Brain microvascular endothelial cell (primary cell): ENCODE measurements at places on chromosomes 3 and 15.
A peak's percentile ranks its signal among the peaks of the same experiment; 100 is the strongest.

GRCh38 chr15:69505956-69506556, 53.4 kb downstream of the RPLP1 start:
- no peak for DNase-seq

- DNase-seq, result no peak
These were observed 1.6 kb upstream of the IDH3A start for GRCh38 chr15:78147566-78147965.

- no peak for DNase-seq
These were observed 762.4 kb upstream of the DPPA4 start for GRCh38 chr3:110099711-110100110.

GRCh38 chr3:158712443-158712842, 19.8 kb downstream of the RARRES1 start:
- no peak for DNase-seq

DNA sequence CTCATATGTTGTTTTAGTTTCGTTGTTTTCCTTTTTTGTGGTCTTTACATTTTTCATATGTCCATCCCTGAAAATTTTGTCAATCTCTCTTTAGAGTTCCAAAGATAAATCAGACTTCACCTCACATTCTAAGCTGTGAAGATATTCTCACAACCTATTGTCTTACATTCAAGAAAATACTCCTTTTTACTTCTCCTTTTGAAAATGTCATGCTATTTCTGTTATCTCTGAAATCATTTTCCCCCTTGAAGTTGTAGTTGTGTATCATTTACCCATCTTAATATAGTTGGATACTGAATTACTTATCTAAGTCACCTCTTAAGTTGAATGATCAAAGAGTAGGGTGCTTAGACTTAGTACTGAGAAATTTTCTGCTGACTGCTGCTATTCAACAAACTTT, 74.3 kb downstream of the DCUN1D1 start:
- no peak for DNase-seq

DNA sequence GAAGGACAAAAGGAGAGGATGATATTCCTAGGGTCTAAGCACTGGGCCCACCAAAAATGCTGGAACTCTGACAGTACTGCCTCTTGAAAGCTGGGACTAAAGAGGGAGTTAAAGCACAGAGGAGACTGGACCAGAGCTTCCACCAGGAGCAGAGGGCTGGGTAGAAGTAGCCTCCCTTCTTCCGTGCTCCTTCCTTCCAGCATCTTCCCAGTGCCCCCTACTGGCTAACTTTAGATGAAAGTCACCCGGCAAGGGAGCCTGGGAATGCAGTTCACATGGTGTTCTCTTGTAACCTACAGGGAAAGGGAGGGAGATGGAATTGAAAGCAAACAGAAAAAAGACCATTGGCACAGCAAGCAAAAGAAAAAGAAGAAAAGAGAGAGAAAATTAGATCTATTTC, 106.1 kb upstream of the COL8A1 start:
- peak; percentile 84 for DNase-seq

DNA sequence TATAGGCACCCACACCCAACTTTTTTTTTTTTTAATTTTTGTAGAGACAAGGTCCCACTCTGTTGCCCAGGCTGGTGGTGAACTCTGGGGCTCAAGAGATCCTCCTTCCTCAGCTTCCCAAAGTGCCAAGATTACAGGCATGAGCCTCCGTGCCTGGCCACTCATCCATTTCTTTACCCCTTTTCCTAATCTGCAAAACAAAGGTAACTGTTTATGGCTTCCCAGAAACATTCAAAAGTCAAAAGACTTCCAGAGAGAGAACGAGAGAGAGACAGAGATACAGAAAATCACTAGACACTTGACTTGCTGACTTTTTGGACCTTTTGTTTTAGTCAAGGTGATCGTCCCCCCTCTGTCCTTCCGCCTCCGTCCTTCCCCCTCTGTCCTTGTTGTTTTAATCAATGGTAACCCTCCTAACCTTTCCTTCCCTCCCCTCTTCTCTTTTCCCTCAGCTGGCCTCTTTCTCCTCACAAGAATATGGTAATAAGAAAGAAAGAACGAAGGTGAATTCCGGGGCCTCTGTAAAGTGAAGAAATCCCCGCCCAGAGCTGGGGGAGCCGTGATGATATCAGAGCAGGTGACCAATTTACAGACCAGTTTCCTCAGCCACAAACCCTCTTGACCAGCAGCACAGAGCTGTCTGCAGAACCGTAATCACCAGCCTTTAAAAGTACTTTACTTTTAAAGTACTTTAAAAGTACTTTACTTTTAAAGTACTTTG, 21.9 kb downstream of the KLHL6 start:
- DNase-seq, result no peak

- DNase-seq, result no peak
These were observed 130.1 kb downstream of the EEFSEC start for GRCh38 chr3:128283421-128283820.

GRCh38 chr3:12994607-12995388, 78.4 kb downstream of the IQSEC1 start:
- DNase-seq, result peak; percentile 53

- no peak for DNase-seq
These were observed 28.1 kb downstream of the CMTM7 start for GRCh38 chr3:32419742-32420125.

DNA sequence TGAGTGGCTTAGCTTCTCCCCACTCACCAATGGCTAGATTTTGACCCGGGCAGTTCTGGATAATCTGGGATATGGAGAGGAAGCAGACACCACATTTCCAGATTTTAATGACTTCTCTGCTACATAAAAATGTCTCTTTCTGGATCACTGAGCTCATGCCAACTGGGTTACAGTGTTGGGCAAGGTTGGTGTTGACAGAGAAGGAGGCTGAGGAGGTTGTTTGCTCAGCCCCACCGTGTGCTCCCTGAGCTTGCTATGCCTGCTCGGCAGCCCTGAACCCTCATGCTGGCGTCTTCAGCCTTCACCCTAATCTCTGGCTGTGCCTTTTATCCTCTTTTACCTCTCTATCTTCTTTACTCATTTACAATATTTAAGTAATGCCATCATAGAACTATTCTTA, 53.0 kb upstream of the KPNA4 start:
- no peak for DNase-seq

DNA sequence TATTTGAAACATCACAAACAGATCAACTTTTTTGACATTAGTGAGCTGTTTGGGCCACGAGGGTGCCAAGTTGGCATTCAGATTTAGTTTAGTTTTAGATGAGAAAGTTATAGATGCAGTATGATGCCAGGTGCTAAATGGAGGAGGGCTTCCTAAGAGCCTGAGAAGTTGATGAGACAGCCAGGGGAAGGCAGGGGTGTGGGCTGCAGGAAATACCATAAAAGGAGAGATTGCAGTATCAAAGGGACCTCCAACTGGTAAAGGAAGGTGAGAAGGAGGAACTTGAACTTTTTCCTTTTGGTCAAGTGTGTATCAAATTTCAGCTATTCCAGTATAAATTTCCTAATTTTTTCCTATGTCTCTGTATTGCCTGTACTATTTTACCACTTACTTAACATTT, 2.0 kb upstream of the TNIK start:
- no peak for DNase-seq

- no peak for DNase-seq
These were observed 522.1 kb downstream of the UNC13C start for GRCh38 chr15:54500330-54500729.

- no peak for DNase-seq
These were observed 36.4 kb downstream of the CFAP100 start for GRCh38 chr3:126431103-126431534.

GRCh38 chr3:181609030-181609767, 102.5 kb upstream of the SOX2 start:
- no peak for DNase-seq

- DNase-seq, result no peak
These were observed 279.8 kb downstream of the FOXP1 start for GRCh38 chr3:71303627-71304200.

- DNase-seq, result no peak
These were observed 92.9 kb downstream of the LRRC3B start for GRCh38 chr3:26715431-26715830.

DNA sequence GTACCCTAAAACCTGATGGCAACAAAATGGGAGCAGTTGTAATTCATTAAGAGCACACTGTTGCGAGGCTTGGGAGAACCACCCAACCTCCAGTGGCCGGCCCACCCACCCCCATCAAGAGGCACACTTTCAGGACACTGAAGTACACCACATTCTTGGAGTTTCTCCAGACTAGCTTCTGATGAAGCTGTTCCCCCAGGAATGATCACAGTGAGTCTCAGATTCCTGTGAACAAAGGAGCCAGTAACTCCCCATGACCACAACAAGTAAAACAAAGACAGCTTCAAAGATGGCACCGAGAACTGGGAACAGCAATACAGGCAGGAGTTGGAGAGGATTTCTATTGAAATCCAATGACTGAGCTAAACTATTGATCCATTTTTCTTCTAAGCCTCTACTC, 126.0 kb downstream of the ST8SIA2 start:
- no peak for DNase-seq

GRCh38 chr3:331881-332280, 135.3 kb downstream of the CHL1 start:
- DNase-seq, result no peak

GRCh38 chr3:22836131-22836530, 367.0 kb upstream of the UBE2E2 start:
- DNase-seq, result no peak

DNA sequence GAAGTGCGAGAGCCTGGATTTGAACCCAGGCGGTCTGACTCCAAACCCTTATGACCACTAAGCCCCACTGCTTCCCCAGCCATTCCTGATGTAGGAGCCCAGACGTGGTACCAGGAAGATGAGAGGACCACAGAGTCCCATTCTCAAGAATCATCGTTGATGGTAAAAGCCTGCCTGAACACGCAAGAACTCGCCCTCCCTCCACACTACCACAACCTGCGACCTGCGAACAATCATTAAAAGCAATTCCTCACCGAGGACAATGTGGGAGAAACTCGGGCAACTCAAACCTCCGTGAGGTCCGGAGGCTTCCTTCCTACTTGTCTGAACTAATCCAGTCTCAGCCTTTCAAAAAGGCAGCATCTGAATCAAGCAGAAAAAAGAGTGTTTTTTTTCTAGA, 10.3 kb downstream of the MAGI1 start:
- no peak for DNase-seq

DNA sequence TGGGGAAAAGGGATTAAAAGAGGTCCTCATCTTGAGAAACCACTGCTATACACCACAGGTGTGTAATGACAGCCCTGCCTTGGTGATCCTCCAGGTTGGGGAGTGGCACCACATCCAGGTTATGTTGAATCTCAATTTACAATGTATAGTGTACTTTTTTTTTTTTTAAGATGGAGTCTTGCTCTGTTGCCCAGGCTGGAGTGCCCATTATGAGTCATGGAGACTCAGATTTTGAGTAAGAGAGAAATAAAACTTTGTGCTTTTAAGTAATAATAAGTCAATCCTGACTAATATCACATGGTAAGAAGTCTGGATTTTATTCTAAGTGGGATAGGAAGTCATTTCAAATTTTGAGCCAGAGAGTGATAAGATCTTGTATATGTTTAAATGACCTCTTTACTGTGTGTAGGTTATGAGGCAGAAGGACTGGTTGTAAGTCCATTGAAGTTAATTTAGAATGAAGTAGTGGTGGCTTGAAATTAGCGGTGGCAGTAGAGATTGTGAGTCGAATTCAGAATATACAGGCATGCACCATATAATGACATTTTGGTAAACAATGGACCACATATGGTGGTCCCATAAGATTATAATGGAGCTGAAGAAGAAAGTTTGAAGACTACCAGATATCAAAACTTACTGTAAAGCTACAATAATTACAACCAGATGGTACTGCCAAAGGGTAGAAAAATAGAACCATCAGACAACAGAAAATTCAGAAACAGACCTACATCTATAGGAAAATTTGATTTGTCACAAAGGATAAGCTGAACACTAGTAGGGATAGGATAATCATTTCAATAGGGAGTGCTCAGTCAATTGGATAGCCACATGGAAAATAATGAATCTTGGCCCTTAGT, 20.7 kb downstream of the POPDC2 start:
- no peak for DNase-seq

DNA sequence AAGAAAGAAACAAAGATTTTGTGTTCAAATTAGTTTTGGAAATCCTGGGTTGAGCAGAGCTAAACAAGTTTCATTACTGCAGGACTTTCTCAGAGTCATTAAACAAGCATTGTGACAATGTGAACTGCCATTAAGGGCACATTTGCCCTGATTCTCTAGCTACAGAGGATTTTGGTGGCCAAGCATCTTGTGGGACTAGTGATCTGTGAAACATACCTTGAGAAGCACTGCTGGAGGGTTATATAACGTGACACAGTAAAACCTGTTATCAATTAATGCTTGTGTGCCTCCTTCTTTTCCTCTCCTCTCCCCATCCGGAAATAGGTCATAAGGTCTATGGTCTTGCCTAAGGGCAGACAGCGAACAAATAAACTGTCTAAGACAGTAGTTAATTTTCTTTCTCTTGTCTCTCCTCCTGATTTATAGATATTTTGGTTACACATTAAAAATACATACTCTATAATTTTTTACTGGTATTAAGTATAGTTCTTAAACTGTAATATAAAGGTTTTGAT, 167.3 kb upstream of the NANOGP8 start:
- DNase-seq, result no peak

GRCh38 chr3:65689436-65689835, 349.3 kb downstream of the MAGI1 start:
- no peak for DNase-seq

DNA sequence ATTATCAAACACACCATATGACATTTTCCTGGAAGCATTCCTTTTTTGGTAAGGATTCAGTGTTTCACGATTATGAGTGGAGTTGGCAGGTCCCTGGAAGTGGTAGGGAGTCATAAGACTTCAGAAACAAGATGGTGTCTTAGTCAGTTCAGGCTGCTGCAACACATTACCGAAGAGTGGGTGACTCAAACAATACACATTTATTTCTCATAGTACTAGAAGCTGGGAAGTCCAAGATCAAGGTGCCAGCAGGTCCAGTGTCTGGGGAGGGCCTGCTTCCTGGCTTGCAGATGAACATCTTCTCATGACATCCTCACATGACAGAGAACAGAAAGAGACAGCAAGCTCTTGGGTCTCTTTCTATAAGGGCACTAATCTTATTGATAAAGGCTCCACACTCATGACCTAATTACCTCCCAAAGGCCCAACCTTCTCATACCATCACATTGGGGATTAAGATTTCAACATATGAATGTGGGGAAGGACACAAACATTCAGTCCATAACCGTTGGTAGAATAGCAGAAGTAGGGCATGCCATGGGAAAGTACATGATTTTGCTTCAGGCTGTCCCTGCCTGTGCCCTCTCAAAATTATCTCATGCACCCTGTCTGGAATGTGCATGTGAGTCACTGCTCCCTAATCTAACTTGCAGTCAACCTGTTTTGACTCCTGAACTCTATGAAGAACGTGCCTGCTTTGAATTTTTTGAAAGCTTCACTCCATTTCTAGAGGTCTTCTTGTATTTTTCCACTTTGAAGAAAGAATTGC, 72.5 kb downstream of the GTPBP8 start:
- DNase-seq, result no peak

DNA sequence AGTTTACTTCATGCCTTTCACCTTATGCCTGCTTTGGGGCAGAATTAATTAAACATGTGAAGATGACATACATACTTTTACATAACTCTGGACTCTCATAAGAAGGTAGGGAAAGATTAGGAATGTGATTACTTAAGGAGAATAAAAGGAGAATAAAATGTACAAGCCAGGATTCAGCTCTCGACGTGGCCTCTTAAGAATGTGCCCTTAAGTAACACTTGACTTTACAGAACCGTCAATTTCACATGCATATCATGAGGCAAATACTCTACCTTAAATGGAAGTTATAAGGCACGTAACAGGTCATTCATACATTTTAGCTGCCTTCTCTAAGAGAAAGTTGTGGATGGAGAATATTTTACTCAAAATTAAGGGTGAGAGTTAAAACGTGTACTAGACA, 263.7 kb upstream of the LMCD1 start:
- no peak for DNase-seq
